ENCODE measurements at places on chromosomes 11 and 22. TPM values are rescaled to one million over a fixed set of nuclear protein-coding genes. Genes with fewer than 3 reads are reported as not detected.

GRCh38 chr22:25976356-25976755, 192.9 kb upstream of the SEZ6L start:
- no peaks in the 10 kb centered on the region for H3K4me1 ChIP-seq
- H3K36me3 ChIP-seq: no peaks in the 10 kb centered on the region
- no peak for DNase-seq

GRCh38 chr11:85318573-85318972, 308.6 kb downstream of the DLG2 start:
- DNase-seq: no peak
- no peaks in the 10 kb centered on the region for H3K36me3 ChIP-seq
- H3K27ac ChIP-seq: no peak overlapping the region
- H3K4me1 ChIP-seq: no peaks in the 10 kb centered on the region

The ACTN3 gene
- 0.11 TPM for total RNA-seq

DNA sequence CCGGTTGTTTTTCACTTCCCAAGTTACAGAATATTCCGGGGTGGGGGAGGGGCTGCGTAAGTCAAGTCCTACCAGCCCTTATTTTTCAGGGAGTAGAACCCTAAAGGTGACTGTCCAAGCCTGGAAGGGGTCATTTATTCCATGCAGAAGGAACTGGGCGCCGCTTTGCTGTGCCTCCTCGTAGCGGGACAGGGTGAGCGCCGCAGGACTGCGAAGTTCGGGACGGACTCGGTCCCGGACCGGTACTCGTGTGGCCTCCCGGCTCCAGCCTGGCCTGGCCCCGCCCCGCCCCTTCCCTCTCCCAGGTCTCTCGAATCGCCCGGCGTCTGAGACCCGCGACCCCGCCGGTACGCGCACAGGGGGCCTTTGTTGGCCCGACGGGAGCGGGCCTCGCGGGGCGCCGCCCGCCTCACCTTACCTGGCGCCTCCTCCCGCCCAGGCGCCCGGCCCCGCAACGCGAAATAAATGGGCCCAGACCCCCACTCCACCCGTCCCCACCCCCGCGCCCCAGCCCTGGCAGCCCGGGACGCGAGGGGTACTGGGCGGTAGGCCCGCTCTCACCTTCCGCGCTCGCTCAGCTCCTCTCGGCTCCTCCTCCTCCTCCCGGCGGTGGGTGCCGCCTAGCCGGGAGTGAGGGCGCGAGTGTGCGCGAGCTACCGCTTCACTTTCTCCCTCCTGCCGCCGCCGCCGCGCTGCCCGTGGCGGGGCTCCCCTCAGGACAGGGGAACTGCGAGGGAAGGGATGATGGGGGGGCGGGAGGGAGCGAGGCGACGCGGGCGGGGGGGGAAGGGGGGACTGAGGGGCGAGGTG, 698 bp downstream of the PAK1 start:
- peak; percentile 64 for DNase-seq
- peak overlapping the region; percentile 92 for H3K27ac ChIP-seq
- no peaks in the 10 kb centered on the region for H3K36me3 ChIP-seq
- peaks cover 5% of the 10 kb centered on the region for H3K4me1 ChIP-seq

The OR51B5 gene
- not detected for total RNA-seq

DNA sequence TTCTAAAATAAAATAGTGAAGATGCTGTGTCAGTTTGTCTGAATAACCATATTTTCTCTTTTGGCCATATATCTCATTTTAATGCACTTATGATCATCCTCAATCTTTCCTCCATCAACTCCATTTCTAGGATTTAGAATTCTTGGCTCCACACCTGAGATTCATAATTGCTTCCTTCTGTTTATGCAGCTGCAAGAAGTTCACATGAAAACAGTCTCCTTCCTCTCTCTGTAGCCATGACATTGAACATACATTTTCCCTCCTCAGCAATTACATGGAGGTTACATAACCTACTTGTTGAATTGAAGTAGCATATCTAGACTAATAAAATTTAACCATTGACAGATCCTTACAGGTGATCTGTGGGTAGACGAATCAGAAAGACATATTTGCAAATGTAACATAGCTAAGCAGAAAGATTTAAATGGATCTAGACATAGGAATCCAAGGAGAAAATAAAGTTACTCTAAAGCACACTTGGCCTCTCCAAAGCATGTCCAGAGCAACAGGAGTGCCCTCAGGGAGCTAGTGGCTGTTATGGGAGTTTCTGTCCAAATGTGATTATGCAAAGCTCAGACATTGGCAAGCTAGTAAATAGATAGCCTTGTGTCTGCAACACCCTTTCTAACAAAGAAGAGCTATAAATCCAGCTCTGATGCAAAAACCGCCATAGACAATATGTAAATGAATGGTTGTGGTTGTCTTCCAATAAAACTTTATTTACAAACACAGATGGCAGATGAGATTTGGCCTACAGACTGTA, 119.9 kb upstream of the MPPED2 start:
- H3K27me3 ChIP-seq: no peaks in the 10 kb centered on the region
- H3K27ac ChIP-seq: no peak overlapping the region
- no peaks in the 10 kb centered on the region for H3K4me1 ChIP-seq
- H3K4me3 ChIP-seq: no peak overlapping the region

DNA sequence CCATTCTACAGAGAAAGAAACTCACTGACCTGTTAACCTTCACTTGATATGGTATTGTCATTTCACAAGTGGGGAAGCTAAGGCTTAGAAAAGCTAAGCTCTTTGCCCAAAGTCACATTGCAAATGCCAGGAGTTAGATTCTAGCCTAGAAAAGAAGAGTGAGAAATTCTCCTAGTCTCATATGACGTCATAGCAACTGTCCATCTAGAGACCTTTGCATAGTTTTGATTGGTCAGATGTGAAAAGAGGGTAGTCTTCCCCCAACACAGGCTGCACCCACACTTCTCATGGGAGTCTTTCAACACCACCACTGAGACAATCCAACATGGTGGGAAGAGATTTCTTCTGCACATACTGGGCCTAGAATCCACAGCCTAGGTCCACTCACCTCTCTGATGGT, 197.9 kb downstream of the NTM start:
- no peak for DNase-seq
- H3K4me1 ChIP-seq: no peaks in the 10 kb centered on the region
- H3K36me3 ChIP-seq: no peaks in the 10 kb centered on the region
- no peak overlapping the region for H3K27ac ChIP-seq
- no peak overlapping the region for H3K4me3 ChIP-seq
- no peaks in the 10 kb centered on the region for H3K27me3 ChIP-seq

The ANKK1 gene
- total RNA-seq: 0.10 TPM

DNA sequence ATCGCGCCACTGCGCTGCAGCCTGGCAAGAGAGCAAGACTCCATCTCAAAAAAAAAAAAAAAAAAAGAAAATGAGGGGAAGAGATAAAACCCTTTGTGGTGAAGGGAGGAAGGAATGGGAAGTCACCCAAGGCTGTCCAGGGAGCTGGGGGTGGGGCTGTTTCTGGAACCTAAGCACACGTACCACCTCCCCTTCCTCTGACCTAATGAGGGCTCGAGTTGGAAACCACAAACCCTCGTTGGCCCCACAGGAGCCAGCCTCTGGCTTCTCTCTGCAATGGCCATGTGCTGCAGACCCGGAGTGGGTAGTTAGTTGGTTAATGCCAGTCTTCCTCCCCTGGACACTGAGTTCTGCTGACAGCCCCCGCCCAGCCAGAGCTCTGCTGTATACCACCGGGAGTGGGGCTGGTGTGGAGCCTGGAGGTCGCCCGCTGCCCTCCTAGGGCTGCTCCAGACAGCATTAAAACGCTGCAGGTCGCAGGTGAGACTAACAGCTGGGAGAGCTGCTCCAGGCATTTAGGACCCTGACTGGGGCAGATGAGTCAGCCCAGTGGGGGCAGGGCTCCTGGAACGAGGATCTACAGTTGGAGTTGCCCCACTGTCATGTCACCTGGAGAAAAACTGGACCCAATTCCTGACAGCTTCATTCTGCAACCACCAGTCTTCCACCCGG, at the start of gene LGALS12:
Gene LGALS12 (plus strand): TSS at position 228 of the 672 bp plus-strand sequence. CDS start 375 bp downstream, at position 603.
- H3K27me3 ChIP-seq: no peaks in the 10 kb centered on the region
- H3K4me3 ChIP-seq: no peak within 1 kb of the TSS
- H3K36me3 ChIP-seq: no peaks in the 10 kb centered on the region
- DNase-seq: no peak
- H3K4me1 ChIP-seq: no peaks in the 10 kb centered on the region
- no peak within 1 kb of the TSS for H3K27ac ChIP-seq

DNA sequence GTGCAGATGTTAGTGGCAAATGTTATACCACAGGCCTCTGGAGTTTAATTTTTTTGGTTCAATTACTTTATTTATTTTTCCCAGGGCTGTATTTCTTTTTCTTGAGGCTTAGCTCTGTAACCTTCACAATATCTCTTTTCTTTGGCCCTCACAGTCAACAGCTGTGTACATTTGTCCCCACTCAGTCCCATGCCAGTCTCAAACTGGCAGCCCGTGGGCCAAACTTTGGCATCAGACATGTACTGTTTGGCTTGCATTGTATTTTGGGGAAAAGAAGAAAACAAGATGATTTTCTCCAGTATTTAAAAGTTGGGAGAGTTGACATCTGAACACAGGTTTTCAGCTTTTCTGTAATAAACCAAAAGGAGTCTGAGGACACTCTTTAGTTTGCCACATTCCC, 87.1 kb downstream of the PRR5L start:
- no peak for DNase-seq
- no peak overlapping the region for H3K4me3 ChIP-seq
- no peaks in the 10 kb centered on the region for H3K27me3 ChIP-seq
- peaks cover 4% of the 10 kb centered on the region for H3K36me3 ChIP-seq

- peak; percentile 60 for DNase-seq
- peak overlapping the region; percentile 55 for H3K27ac ChIP-seq
- H3K4me1 ChIP-seq: no peaks in the 10 kb centered on the region
These were observed 76.3 kb upstream of the TP53AIP1 start for GRCh38 chr11:129018991-129019390.

GRCh38 chr22:46142548-46143490, 7.5 kb upstream of the PPARA start:
- H3K36me3 ChIP-seq: no peaks in the 10 kb centered on the region
- DNase-seq: no peak
- H3K4me1 ChIP-seq: no peaks in the 10 kb centered on the region
- no peaks in the 10 kb centered on the region for H3K27me3 ChIP-seq
